Tibial artery (tissue), 4 donors: ENCODE measurements at places on chromosomes 7 and 10.
A peak's percentile ranks its signal among the peaks of the same experiment; 100 is the strongest.

DNA sequence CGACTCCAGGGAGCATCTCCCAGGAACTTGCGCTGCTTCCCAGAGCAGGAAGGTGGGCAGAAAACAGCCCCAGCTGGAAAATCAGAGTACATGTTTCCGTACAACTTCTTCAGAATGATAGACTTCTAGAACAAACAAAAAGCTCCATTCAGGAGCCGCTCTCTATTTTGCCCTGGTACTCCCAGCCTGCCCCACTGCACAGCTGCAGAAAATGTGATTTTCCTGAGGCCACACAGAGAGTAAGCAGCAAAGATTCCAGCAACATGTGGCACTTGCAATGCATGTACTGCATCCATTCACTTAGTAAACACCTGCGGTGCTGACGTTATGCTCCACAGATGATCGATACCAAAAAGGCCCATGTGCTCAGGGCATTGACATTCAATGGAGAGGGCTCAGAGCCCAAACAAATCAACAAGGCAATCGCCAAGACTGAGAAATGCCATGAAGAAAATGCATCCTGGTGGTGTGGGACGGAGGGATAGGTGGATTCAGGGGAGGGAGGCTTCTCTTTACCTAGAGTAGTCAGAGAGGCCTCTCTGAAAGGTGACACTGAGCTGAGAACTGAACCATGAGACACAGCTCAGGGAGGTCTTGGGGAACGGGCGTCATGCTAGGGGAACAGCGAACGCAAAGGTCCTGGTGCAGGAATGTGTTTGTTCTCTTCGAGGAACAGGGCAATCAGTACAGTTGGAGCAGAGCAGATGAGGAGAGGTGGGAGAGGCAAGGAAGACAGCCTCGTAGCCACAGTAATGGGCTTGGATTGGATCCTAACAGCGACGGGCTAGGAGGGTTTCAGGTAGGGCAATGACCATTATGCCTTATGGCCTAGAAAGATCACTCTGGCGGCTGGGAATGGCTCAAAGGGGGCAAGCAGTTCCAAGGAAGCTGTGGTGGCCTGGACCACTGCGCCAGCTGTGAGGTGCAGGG is 35.3 kb upstream of the DUSP5 start:
- no peaks in the 10 kb centered on the region for H3K27me3 ChIP-seq
- no peaks in the 10 kb centered on the region for H3K36me3 ChIP-seq
- H3K4me1 ChIP-seq = no peaks in the 10 kb centered on the region
- DNase-seq = no peak
- no peak overlapping the region for H3K4me3 ChIP-seq
- H3K27ac ChIP-seq = no peak overlapping the region

DNA sequence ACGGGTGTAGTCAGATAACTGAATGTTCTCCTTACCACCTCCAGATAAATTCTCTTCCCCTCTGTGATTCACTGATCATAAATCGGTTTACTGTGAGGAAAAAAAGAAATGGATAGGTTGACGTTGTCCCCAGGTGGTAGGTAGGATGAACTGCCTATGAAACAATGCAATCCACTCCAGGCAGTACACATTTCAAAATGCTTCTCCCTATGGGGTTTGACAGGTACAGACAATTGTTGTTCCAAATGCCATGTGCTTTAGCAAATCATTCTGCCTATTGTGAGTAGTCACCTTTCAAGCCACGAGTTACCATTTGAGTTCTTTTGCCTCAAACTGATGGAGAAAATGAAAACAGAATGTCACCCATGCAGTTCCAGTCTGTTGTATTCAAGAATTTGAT is 21.8 kb downstream of the VIM start:
- no peaks in the 10 kb centered on the region for H3K36me3 ChIP-seq
- no peak overlapping the region for H3K27ac ChIP-seq
- no peaks in the 10 kb centered on the region for H3K27me3 ChIP-seq

GRCh38 chr10:27312854-27313253 is 72.3 kb upstream of the ACBD5 start:
- no peaks in the 10 kb centered on the region for H3K4me1 ChIP-seq
- DNase-seq = no peak
- H3K4me3 ChIP-seq = no peak overlapping the region
- no peaks in the 10 kb centered on the region for H3K27me3 ChIP-seq
- H3K27ac ChIP-seq = no peak overlapping the region

DNA sequence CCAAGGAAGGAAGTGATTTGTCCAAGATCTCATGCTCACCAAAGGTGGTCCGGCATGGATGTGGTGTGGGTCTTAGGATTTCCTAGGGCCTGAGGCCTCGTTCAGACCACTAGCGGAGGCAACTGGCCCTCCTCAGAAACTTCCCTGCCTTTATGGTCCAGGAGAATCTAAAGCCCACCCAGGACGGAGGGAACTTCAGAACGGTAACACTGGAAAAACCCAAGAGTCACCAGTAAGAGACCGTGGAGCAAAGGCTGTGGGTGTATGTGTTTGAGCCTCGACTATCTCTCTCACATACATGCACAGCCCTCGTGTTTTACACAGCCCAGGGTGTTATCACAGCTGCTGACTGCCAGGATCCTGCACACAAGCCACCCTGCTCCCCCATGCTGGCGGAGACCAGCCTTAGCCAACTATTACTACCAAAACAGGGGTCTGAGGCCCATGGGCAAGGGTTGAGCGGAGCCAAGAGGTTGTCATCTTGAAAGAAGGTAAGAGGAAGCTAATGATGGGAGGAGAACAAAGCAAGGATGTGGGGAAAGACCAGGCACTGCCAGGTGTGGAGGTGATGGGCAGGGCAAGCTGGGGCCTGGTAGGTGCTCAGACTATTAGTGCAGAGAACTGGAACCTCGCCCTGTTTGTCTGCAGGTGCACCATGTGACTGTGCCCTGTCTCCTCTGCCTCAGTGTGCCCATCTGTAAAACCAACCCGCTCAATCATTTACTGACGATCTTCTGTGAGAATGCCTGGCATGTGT is 170.2 kb upstream of the ZMIZ1 start:
- H3K4me3 ChIP-seq = no peak overlapping the region
- H3K27me3 ChIP-seq = no peaks in the 10 kb centered on the region
- H3K36me3 ChIP-seq = no peaks in the 10 kb centered on the region
- H3K4me1 ChIP-seq = no peaks in the 10 kb centered on the region
- no peak overlapping the region for H3K27ac ChIP-seq

GRCh38 chr7:141242568-141242967 is 168.7 kb downstream of the TMEM178B start:
- H3K4me1 ChIP-seq = no peaks in the 10 kb centered on the region
- no peak overlapping the region for H3K27ac ChIP-seq
- no peaks in the 10 kb centered on the region for H3K27me3 ChIP-seq
- H3K36me3 ChIP-seq = no peaks in the 10 kb centered on the region
- no peak for DNase-seq
- no peak overlapping the region for H3K4me3 ChIP-seq

DNA sequence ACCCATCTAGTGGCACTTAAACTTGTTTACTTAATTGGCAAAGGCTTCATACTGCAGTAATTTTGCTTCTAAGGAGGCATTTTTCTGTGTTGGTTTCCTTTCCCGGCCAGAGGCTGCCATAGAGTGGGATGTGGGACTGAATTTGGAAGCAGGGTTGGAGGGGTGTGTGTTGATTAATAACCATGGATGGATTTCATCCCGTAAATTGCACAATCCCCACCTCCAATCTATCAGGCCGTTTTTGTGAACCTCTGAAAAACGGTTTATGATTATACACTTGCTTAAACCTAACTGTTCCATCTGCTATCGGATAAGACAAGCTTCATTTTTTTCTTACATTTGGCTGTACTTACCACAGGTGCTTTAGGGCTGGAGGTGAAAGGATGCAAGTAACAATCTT is 1.3 kb downstream of the TMEM60 start:
- peak overlapping the region; percentile 88 for H3K27ac ChIP-seq
- H3K4me3 ChIP-seq = peak overlapping the region; percentile 97
- peaks cover 4% of the 10 kb centered on the region for H3K36me3 ChIP-seq
- peaks cover 28% of the 10 kb centered on the region for H3K4me1 ChIP-seq
